ENCODE measurements at places on chromosomes 7 and 10. TPM values are rescaled to one million over a fixed set of nuclear protein-coding genes. Genes with fewer than 3 reads are reported as not detected.

- no peak for DNase-seq
These were observed 15.4 kb downstream of the BBIP1 start for GRCh38 chr10:110903280-110904278.

- DNase-seq = no peak
These were observed 825.3 kb upstream of the MBL2 start for GRCh38 chr10:53597835-53598251.

DNA sequence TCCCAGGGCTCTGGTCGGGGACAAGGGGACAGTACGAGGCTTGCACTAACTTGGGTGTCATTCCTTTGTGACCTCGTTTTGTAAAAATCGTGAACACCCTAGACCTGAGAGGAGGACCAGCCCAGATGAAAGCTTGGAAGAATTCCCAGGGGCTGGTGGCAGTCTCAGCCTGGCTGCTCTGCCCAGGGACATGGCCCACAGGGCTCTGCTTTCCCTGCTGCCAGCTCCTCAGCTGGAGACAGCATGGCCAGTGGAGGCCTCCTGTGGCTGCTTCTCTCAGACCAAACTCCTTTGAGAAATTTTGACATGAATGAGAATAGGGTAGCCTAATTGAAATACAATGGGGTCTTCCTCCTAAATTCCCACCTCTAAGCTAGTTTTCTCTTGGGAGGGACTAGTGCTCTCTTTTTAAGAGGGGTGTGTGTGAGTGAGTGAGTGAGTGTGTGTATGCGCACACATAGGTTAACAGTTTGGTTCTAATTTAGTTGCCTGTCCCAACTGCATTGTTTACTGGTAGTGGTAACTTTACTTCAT is 140.3 kb upstream of the EFCAB10 start:
- no peak for DNase-seq

RBM20 gene
- 39.4 TPM for total RNA-seq

MMP21 gene
- not detected for total RNA-seq

SFRP4 gene
- 9.1 TPM for total RNA-seq

TEX47 gene
- not detected for total RNA-seq

DNA sequence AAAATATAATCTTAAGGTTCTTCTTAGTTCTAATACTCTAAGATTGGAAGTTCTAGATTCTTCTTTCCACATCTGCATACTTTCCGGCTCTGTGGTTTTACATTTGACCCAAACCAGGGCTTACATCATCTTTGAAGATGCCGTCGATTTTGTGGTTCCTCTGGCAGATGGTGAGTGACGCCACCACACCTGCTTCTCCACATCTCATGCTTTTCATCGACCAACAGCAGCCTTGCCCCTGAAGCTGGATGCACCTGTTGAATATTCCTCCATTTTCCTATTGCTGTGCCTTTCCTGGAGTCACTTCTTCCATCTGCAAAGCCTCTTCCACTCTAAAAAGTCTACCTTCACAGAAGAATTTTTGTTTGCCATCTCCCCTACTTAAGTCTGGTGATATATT is 121.3 kb downstream of the PRKCQ start:
- no peak for DNase-seq

DNA sequence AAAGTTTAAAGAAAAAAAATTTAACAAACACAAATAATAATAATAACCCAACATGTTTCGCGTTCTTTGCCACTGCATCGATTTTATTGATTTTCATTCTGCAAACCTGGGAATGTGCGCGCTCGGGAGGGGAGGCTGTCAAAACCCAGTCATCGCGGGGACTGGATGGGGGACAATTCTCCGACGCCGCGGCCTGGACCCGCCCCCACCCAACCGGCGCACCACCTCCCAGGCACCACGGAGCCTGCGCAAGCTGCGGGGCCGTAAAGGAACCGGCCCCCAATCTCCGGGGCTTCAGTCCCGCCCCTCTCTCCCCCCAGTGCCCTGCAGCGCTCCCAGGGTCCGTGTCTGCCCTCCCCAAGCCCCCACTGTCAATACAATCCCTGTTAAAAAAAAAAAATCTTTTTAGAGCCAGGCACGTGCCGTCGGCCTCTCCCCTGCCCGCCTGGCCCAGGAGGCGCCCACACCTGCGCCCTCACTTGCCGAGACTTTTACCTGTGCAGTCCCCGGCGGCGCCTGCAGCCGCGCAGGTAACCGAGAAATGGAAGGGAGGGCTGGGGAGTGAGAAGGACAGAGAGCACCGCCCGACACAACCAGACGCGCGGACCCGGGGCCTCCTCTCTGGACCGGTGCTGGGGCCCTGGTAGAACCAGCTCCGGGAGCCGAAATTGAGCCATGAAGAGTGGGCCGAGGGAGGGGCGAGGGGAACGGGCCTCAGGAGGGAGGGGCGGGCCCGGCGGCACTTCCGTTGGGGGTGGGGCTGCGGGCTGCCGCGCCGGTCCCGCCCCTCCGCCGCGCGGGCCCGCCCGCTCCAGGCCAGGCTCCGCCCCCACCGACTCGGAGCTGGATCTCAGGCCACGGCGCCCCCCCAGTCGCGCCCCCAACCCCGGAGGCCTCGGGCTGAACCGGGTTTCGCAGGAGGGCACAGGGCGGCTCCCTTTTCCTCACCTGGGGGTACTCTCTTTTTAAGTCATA is 7.6 kb upstream of the ZNF503 start:
- peak; percentile 83 for DNase-seq

DNA sequence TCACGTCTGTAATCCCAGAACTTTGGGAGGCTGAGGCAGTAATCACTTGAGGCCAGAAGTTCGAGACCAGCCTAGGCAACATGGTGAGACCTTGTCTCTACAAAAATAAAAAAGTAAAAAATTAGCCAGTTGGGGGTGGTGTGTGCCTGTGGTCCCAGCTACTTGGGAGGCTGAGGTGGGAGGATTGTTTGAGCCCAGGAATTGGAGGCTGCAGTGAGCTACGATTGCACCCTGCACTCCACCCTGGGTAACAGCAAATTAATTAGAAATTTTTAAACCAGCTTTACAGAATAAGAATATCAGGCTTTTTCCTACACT is 136.0 kb downstream of the EPC1 start:
- DNase-seq = no peak

DNA sequence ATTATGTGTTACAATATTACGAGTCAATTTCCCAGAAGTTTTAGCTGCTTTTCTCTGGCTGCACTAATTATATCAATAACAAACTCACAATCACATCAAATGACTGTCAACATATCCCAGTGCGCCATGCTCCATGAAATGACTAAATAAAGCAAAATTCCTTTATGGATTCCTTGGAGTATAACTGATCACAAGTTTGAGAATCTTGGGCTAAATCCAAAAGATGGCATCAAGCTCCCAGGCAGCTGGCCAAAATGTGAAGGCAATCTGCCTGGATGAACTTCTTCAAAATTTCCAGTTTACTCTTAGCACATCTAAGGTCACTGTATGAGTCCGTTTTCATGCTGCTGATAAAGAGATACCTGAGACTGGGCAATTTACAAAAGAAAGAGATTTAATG is 210.8 kb downstream of the CCSER2 start:
- no peak for DNase-seq

GRCh38 chr7:76303202-76304147 is 1.0 kb downstream of the HSPB1 start:
- DNase-seq = peak; percentile 89

DNA sequence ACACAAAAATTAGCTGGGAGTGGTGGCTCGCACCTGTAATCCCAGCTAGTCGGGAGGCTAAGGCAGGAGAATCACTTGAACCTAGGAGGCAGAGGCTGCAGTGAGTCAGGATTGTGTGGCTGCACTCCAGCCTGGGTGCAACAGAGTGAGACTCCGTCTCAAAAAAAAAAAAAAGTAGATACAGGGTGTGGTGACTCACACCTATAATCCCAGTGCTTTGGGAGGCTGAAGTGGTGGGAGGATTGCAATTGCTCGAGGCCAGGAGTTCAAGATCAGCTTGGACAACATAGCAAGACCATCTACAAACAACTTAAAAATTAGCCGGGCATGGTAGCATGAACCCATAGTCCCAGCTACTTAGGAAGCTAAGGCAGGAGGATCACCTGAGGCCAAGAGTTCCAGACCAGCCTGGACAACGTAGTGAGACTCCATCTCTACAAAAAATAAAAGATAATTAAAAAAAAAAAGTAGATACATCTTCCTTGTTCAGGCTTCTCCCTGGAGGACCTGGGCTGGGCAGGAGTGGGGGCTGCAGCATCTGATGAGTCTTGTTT is 2.0 kb downstream of the MOSPD3 start:
- no peak for DNase-seq

CLEC5A gene
- total RNA-seq = 0.99 TPM

DNA sequence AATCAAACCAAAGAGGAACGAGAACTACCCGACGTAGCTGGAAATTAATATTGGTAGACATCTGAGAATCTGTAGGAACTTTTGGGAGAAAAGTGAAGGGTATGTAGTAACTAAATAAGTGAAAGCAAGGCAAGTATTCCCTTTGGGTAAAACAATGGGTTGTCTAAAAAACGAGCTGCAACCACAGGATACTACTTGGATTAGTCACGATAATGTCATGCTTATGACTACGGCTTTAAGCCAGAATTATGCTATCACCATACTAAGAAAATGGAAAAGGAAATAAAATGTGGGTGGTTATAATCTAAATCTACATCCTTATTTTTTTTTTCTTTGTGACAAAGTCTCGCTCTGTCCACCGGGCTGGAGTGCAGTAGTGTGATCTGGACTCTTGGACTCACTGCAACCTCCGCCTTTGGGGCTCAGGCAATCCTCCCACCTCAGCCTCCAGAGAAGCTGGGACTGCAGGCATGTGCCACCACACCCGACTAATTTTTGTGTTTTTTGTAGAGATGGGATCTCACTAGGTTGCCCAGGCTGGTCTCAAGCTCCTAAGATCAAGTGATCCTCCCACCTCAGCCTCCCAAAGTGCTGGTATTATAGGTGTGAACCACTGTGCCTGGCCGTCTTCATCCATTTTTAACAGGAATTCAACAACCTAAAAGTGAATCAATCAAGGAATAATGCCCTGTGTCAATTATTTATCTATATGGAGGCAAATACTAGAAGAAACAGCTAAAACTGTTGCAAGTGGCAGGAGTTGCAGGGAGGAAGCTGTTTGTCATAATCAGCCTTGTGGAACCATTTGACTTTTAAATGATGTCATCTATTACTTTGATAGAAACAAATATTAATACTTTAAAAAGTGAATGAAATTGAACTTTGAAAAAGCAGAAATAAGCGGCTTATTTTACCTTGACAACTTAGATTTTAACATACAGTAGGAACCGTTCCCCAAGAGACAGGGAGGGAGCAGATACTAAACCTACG is 189.3 kb downstream of the PRPF18 start:
- DNase-seq = no peak

DNA sequence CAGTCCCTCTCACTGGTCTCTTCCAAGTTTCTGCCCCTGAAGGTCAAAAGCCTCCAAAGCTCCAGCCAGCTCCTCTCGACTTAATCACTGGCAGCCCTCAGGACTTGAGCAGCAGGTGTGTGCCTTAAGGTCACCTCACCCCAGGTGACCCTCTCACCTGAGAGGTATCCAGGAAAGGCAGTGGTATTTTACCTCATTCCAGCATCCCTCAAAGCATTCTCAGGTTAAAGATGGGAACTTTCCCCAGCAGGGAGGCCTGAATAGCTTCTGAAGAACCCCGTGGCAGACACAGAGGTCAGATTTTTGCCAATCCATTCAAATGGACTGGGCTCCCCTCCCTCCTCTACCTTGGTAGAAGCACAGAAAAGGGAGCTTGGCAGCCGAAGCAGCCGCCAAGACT is 148.2 kb downstream of the GFRA1 start:
- DNase-seq = no peak

Measured in body of pancreas (tissue), 4 donors.